Activated naive CD8-positive, alpha-beta T cell treated with anti-CD3 and anti-CD28 coated beads, Interleukin-2, amount 50 U/mL, for 16 hours (primary cell): ENCODE measurements at places on chromosomes 13 and 19.

DNA sequence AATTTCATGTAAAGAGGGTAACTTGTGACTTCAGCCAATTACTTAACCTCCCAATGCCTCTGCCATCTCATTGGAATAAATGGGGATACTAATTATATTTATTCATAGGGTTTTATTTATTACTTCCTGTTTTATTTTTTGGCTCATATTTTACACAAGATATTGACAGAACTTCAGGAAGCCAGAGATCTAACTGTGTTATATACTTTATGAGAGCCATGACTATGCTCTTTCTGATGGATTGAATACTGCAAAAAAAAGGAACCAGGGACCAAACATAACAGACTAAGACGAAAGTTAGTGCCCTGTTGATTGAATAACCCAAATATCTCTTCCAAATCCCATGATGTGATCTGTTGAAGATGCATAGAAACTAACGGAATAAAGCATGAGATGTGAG is 243.3 kb upstream of the STARD13 start:
- no peak for DNase-seq

GRCh38 chr13:83286737-83287136 is 595.5 kb downstream of the SLITRK1 start:
- no peak for DNase-seq

DNA sequence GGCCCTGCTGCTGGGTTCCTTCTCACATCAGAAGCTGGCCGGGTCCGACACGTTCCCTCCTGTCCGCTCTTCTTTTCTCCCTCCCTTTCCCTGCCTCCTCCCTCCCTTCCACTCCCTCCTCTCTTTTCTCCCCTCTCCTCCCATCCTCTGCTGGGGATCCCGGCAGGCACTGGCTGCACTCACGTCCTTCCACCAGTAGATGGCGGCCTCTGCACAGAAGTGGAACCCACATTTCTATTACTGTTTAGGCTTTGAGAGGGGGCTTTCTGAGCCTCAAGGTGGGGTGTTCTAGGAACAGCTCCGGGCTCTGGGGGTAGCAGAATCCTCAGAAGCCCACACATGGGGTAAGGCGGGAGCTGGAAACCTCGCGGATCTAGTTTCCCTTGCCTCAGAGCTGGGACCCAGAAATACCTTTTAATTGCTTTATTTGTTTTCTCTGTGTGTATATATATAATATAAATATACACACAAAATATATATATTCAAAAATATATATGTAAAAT is 294.2 kb downstream of the ZNF536 start:
- no peak for DNase-seq

GRCh38 chr19:12985049-12985776 is 10.1 kb upstream of the NFIX start:
- DNase-seq = no peak

DNA sequence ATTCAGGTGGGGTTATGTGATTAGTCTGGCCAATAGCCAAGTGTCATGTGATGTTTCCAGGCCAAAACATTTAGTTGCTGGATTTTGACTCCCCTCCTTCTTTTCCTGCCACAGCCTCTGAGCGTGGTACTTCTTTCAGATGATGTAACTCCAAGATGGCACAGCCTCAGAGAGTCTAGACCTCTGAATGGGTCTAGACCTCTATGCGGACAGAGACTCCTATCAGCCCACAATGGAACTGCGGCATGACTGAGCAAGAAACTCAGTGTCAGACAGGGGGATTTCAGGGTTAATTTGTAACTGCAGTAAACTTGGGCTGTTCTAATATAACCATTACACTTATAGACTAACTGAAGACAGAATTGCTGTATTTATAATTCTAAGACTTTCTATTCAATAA is 42.6 kb upstream of the ZDHHC20 start:
- no peak for DNase-seq

- peak; percentile 30 for DNase-seq
These were observed 6.5 kb upstream of the LIPE start for GRCh38 chr19:42433503-42434260.

- no peak for DNase-seq
These were observed 41.8 kb upstream of the DCUN1D2 start for GRCh38 chr13:113532156-113532806.

DNA sequence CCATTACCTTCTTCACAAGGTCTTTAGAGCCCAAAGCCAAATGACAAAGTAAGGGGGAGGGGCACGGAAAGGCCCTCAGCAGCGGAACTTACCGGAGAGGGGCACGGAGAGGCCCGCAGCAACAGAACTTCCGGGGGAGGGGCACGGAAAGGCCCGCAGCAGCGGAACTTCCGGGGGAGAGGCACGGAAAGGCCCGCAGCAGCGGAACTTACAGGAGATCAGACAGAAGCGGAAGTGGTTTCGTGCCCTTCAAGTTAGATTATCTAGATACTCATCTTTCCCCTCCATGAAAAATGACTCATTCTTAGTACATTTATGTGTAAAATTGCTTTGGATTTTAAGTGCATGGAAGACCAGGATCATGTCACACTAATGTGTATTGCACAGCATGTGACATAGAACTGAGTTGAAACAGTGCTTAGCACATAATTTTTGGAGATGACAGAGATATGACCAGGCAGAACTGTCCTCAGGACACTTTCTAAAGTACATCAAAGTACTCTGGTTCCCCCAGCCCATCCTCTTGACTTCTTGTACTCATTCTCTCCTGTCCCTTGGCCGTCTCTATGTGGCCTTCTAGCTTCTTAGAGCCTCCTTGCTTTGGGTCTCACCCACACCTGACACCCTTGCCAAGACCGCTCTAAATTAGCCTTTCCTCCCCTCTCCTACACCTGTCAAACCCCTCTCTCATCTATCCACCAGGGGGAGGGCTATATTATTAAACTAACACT is 25.7 kb upstream of the TPTE2 start:
- DNase-seq = peak; percentile 55

DNA sequence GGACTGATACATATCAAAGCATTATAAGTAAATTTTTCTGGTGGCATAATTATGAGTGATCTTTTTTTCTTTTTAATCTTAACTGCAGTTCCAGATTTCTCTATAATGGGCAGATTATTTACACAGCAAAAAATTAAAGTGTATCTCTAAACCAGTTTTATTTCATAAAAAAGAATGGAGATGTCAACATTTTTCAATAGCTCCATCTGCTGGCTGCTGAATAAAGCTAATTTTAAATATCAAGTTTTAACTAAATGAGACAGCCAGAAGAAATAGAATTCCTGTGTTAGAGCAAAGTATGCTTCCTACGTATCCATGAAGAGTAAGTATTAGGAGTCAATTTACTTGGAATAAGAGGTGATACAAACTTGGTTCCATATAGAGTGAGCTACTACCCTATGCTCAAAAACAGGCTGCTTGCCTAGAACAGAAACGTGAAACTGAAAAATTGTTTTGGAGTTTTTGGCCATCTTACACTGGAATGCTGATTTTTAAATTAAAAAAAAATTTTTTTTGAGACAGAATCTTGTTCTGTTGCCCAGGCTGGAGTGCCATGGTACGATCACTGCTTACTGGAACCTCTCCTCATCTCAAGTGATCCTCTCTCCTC is 5.0 kb upstream of the PDS5B start:
- no peak for DNase-seq

DNA sequence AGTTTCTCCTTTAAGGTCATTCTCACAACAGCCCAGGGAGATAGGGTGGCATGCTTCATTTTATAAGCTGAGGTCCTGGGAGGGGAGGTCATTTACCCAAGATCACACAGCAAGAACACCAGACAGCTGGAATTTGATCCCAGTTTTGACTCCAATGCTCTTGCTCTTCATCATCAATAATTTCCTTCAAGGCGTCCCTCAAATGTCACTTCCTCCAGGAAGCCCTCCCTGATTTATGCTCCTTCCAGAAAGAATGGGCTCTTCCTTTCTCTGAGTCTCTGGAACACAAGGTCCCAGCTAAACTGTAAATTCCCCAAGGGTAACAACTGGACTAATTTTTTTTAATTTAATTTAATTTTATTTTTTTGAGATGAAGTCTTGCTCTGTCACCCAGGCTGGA is 4.7 kb upstream of the DHX34 start:
- DNase-seq = no peak

DNA sequence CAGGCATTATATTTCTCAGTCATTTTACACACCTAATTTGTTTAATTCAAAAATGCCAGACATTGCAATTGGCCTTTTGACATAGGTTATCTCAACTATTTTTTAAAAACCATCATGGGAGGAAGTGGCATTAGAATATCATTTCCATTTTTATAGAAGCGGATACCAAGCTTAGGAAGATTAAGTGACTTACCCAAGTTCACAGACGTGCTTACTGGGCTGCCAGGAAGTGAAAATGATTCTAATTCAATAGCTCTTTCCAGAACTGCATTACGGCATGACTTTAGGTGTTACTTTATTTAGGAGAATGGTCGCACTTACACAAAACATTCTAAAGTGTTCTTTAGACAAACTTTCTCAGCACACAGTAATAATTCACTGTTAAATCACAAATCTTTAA is 231.9 kb downstream of the KLF12 start:
- DNase-seq = no peak

- no peak for DNase-seq
These were observed 55.8 kb downstream of the MTMR6 start for GRCh38 chr13:25231517-25231916.
